ENCODE measurements at places on chromosomes 7 and 10. TPM values are rescaled to one million over a fixed set of nuclear protein-coding genes. Genes with fewer than 3 reads are reported as not detected.

LIMK1 gene
- 13.9 TPM for total RNA-seq

SYT15B gene
- 0.89 TPM for total RNA-seq

COMMD3 gene
- total RNA-seq: 24.7 TPM

PRKAR2B gene
- total RNA-seq: 12.0 TPM

NOLC1 gene
- total RNA-seq: 19.4 TPM
